ENCODE measurements at places on chromosomes 4 and X.
A peak's percentile ranks its signal among the peaks of the same experiment; 100 is the strongest.

DNA sequence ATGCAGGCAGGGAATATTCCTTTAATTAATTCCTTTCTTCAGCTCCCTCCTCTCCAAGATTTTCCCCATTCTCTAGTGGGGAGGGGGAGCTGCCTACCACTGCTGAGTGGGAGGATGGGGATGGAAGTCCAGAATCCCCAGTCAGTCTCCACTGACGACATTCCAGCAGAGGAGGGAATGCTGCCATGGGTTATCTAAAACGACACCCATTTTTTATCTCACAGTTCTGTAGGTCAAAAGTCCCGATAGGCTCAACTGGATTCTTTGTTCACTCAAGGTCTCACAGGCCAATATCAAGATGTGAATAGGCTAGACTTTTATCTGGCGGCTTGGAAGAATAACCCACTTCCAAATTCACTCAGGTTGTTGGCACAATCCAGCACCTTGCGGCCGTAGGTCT, 64.4 kb downstream of the SH3KBP1 start:
- DNase-seq = no peak

GRCh38 chr4:157591245-157591644, 370.7 kb downstream of the GRIA2 start:
- DNase-seq = no peak

GRCh38 chr4:675036-675882, 917 bp downstream of the MYL5 start:
- DNase-seq = no peak

- peak; percentile 40 for DNase-seq
These were observed 149.7 kb downstream of the RRAGB start for GRCh38 chrX:55867181-55867651.

DNA sequence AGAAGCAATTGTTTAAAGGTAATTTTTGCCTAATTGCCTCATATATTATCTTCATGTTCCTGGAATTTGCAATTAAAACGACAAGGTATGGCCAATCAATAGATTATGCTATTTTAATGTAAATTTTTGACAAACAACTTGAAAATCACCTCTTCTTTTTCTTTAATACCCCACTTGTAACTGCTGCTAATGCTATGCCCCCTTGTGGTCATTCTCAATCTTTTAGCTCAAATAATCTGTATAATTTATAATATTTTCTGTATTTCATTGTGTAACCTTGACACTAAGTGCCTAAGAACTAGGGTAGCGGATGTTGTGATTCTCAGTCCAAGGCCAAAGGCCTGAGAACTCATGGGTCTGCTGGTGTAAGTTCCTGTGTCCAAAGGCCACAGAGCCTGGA, 831.7 kb upstream of the POU3F4 start:
- DNase-seq = no peak

DNA sequence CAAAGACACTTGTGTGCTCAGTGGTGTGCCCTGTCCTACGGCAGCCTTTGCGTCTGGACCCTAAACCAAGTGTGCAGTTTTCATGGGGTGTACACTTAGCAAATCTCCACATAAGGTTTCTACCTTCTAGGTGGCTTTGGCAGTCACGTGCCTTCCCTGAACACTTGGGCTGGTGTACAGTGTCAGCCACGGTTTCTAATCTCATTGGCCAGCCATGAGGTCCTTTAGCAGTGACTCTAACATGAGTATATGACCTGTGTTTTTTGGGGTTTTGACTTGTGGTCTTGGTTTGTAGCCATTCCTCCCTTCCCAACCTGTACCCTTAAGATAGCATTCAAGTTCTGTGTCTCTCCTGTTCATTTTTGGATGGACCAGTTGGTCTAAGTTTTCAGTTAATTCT, 76.3 kb downstream of the PTTG2 start:
- DNase-seq = no peak

GRCh38 chr4:38671592-38671940, 7.6 kb downstream of the KLF3 start:
- DNase-seq = no peak

- no peak for DNase-seq
These were observed 927.2 kb downstream of the STPG2 start for GRCh38 chr4:97216046-97216445.

- no peak for DNase-seq
These were observed 616.0 kb downstream of the IQCM start for GRCh38 chr4:149199594-149199993.

DNA sequence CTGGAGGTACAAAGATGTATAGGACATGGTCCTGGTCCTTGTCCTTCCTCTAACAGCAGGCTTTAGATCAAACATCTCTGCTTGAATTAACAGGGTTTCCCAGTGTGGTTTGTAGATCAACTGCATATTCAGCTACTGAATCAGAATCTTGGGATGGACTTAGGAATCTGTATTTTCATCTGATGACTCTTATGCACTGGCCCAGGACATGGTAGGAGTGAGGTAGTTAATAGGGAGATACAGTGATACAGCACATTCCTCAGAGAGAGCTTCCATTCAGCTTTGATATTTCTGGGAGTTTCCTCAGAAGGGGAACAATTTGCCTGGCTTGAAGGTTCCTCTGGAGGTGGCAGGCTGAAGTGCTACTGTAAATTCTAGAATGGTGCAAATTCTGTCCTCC, 203.1 kb downstream of the LARP7 start:
- no peak for DNase-seq

DNA sequence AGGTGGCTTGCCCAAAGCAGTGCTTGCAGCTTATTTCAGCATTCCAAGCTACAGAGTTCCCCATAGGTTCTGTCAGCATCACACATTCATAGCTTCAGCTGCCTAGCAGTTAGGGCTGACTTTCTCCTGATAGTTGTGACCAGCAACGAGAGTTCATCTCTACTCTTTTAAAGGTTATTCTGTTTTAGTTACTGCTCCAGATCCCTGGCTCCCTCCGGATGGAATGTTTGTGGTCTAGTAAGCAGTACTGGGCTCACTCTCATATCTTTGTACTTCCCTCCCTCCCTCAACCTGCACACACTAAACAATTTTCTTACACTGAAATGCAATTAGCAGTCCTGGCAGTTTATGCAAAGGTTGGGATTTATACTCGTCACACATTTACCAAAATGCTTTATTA, 43.9 kb downstream of the PTTG2 start:
- no peak for DNase-seq

GRCh38 chrX:96386981-96387380, 297.7 kb upstream of the DIAPH2 start:
- DNase-seq = no peak

DNA sequence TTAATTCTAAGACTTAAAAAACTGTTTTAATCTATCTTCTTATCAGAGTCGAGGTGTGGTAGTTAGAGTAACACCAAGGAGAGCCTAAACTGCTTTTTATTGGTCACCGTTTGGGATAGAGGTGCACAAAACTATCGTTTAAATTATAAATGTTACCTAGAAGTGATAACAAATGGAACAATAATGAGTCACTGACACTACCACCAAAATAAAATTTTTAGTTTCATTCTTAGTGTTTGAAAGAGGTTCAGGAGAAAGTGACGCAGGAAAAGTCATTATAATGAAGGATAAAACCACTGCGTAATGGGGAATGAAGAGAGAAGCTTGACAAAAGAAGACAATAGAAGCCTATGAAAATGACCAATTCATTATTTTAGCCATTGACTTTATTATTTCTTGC, 158.2 kb downstream of the COX18 start:
- no peak for DNase-seq

DNA sequence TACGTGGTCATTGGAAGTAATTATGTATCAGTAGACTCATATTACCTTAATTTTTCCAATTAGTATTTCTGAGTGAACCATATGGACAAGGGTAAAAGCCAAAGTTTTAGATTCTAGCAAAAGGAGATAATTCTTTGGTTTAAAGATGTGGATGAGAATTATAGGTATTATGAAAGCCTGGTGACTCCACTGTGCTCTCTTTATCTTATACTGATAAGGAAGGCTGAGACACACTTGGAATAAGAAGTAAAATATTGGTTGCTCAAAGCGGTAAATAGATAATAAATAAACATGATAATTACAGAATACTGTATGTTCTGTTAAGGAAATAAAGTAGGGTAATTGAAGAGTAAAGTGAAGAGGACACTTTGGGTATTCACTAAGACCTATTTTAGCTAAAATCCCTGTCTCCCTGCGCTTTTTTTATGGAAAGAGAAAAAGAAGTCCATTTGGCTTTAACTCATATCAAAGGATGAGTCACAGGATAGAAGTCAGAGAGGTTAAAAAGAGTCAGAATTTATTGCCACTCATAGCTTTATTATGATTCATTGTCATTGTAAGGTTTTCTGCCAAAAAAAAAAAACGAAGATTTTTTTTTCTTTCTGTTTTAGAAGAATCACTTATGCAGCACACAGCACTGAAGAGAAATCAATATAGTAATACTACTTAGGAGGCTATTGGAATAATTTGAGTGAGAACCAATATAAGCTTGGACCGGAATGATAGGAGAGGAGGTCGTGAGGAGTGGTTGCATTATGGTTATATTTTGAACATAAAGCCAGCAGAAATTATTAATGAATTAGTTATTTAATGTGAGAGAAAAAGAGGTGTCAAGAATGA, 2463.1 kb downstream of the ARAP2 start:
- DNase-seq = no peak

DNA sequence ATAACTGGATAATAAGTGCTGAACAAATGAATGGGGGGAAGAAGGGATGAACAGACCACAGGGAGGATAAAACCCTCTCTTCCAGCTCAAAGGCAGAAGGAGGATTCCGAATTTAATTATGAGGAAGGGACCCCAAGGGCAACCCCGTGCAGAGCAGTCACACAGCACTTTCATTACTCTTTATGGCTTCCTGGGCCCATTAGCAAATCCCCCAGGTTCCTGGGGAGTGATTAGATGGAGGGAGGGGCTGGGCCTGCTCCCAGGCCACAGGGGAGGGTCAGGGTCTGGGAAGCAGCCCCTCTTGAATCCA, 67.1 kb downstream of the PPP2R2C start:
- DNase-seq = no peak

DNA sequence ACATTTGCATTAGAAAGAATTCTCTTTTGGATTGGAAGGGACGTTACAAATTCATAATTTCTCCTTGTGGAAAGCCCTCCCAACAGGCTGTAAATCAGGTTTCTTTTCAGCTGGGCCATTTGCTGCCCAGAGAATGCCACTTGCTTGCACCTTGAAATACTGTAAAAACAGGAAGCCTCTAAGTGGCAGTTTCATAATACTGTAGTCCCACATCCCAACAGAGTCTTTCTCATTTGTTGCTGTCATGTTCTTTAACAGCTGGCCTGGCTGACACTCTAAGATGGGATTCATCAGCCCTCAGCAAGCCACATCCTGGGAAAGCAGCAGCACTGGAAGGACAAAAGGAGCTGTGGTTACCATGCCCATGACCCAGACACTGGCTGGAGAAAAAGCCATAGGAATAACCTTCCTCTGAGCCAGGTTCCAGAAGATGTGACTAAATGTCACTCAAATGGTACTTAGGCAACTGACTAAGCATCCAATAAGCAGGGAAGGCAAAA, 221.9 kb upstream of the MBNL3 start:
- no peak for DNase-seq

- DNase-seq = no peak
These were observed 7.9 kb upstream of the ATRX start for GRCh38 chrX:77793946-77794345.

DNA sequence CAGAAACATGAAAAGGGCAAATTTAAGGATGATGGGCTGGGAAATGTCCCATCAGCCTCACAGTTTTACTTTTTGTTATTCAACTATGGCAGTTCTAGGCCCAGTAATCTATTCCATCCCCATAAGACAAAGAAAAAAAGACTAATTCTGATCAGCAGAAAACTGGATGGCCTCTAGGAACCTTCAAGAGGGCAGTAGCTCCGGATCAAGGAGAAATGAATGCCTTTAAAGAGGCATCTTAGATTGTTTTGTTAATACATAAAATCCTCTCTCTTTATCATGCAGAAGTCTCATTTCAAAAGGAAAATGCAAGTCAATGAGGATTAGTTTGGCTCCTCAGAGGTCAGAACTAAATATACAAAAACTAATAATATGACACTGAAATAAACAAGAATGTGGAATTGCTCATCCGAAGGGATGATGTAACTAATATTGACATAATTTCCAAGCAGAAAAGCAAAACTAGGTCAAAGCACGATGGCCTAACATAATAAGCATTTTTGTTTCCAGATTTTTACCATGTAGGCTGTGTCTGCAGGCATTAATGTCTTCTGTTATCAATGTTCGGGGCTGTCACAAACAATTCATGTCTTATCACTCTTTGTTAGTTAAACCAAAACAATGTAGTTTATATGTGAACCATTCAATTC, 8.8 kb downstream of the MID1 start:
- DNase-seq = no peak
